Hematopoietic multipotent progenitor cell treated with erythropoietin and hydrocortisone succinate and interleukin-3 and kit ligand, for 8 days (in vitro differentiated cells): ENCODE measurements at places on chromosomes 11 and 22.

- DNase-seq = no peak
These were observed 58.4 kb upstream of the RCN1 start for GRCh38 chr11:32032478-32032877.

DNA sequence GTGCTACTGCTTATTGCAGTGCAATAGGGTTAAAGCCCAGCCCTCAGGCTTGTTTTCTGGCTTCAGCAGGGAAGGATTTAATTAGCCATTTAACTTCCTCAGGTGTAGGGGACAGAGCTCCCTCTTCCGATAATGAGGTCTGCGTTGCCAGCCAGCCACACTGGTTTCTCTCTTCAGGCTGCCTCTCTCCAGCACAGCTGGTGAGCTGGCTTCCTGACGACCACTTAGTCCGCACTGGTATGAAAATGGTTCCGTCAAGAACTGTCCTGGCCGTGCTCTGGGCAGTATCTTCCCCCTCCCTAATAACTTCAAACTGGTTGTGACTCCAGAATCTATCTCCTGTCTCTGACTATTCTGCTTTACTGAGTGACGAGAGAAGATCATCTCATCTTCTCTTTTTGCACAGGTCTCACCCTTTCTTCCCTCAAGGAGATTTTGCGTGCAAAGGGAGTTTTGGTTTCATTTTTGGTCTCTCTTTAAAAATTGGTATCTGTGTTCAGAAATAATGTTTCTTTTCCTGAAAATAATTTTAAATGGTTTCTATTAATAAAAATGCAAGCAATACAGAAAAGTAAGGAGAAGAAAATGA is 49.2 kb downstream of the CNTN5 start:
- no peak for DNase-seq

DNA sequence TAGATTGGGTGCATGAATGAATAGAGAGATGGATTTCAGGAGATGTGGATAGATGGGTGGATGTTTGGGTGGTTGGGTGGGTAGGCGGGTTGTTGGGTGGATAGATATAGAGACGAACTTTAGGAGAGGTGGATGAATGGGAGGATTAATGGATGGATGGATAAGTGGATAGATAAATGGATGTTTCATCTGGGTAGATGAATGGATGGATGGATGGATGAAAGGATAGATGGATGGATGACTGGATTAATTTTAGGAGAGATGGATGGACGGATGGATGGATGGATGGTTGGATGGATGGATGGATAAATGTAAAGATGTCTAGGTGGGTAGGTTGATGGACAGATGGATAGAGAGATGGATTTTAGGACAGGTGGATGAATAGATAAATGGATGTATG is 511.3 kb downstream of the MIAT start:
- DNase-seq = no peak

DNA sequence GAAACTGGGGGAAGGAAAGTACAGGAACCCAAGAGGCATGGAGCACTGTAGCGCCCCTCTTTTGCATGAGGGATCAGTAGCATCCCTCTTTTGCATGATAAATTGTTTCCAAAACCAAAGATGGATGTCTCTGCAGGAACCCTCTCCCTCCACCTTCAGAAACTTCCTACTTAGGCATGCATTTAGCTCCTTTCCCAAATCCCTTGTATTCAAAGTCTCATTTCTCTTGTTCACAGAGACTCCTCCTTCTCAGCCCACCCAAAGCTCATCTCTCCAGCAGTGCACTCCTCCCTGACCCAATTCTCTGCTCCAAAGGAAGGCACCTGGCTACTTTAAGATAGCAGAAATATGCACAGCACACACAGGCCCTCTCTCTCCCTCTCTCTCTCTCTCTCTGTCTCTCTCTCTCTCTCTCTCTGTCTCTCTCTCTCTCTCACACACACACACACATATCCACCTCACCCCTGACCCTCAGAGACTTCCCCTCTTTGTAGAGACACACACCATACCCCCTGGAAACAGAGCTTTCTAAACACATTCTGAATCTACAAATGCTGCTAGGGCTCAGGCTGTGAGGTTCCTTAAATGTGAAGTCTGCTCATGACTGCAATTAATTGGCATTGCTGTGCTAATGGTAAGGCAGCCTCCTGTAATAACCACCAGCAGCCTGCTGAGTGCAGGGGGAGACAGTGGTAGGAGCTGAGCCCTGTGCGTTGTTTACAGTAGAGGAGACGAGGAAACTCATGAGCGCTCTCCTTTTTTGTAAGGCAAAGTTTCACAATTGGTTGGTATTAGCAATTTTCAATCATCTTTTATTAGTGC is 519.6 kb downstream of the NTM start:
- no peak for DNase-seq

- DNase-seq = no peak
These were observed 36.0 kb upstream of the ACCSL start for GRCh38 chr11:44011797-44012196.

DNA sequence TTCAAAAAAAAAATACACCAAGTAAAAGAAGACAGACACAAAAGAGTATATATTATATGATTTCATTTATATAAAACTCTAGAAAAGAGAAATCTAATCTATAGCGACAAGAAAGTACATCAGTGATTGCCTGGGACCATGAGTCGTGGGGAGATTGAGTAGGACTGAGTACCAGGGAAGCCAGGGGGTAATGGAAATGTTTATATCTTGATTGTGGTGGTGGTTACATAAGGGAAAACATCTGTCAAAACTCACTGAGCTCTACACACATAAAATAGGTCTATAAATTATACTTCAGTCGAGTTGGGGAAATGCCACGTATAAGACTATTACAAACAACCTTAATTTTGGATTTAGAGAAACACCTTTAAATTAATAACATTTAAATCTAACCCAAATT is 117.4 kb downstream of the TRIM29 start:
- no peak for DNase-seq

GRCh38 chr11:7436657-7437056 is 48.6 kb upstream of the OLFML1 start:
- DNase-seq = peak; percentile 5

GRCh38 chr11:88259431-88259830 is 78.1 kb downstream of the CTSC start:
- DNase-seq = no peak

DNA sequence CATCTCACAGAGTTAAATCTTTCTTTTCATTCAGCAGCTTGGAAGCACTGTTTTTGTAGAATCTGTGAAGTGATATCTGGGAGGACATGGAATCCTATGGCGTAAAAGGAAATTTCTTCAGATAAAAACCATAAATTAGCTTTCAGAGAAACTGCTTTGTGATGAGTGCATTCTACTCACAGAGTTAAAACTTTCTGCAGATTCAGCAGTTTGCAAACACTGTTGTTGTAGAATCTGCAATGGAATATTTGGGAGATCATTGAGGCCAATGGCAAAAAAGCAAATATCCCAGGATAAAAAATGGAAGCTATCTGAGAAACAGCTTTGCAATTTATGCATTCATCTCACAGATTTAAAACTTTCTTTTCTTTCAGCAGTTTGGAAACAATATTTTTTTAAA is 180.6 kb downstream of the OR4A47 start:
- no peak for DNase-seq

GRCh38 chr11:48055292-48056132 is 75.2 kb downstream of the PTPRJ start:
- DNase-seq = peak; percentile 55

DNA sequence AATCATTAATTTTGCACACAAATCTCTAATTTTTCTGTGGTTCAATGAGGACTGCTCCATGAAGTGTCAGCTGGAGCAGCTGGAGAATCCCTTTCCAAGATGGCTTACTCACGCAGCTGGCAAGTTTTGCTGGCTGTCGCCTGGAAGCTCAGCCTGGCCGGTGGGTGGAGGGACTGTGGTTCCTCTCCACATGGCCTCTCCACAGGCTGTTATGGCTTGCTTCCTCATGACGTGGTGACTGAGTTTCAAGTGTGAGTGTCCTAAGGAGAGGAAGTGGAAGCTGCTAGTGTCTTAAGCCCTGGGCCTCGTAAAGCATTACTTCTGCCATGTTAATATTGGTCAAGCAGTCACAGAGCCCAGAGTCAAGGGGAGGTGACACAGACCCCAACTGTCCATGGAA is 14.0 kb upstream of the NRIP3 start:
- DNase-seq = no peak

GRCh38 chr22:29481265-29482000 is 1.4 kb downstream of the NEFH start:
- DNase-seq = no peak

GRCh38 chr11:68293708-68294107 is 18.7 kb upstream of the LRP5 start:
- no peak for DNase-seq

DNA sequence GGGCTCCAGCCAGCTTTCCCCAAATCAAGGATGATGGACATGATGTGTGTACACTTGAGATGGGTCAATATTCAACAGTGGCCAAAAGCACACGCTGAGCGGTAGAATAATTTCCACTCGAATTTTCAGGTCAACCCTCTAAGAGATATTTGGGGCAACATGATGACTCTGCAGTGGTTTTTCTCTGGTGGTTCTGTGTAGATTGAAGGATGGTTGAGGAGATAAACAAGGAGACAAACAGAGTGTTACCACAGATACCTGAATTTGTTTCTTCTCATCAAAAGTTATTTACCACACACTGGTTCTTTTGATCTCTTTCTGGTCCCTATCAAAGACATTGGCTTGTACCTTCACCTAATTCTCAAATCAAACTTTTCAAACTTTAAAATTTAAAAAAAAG is 242.0 kb downstream of the ETS1 start:
- no peak for DNase-seq

DNA sequence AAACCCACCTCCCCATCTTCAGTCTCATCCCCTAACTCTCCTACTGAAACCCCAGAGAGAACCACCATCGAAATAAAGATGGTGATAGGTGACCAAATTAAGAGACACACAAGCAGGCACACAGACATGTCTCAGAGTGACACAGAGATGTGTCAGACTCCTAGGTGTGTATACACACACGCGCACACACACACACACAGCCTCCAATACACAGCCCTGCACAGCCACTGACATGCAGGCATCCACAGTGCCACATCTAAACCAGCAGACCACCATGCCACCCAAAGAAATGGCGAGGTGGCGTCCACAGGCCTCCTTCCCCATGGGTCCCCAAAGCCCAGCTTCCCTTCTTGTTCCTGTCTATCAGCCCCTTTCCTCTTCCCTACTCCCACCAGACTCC is 27.4 kb downstream of the NRXN2 start:
- DNase-seq = no peak

DNA sequence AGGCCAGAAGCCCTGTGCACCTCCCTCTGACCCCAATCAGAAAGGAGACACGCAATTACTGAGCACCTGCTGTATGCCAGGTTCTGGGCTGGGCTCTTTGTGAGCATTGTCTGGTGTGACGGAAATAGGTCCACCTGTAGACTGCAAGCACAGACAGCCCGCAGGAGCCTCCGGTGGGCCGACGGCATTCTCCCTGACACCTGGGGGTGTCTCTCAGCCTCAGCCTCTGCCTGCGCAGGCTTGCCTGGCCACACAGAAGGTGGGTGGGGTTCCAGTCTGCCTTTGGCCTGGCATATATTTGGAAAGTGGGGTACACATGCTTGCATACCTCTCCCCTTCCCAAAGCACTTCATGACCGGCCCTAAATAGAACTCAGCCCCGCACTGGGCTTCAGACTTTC is 129.3 kb downstream of the BUD13 start:
- no peak for DNase-seq

- DNase-seq = no peak
These were observed 6.5 kb downstream of the CSNK1E start for GRCh38 chr22:38310518-38311322.

DNA sequence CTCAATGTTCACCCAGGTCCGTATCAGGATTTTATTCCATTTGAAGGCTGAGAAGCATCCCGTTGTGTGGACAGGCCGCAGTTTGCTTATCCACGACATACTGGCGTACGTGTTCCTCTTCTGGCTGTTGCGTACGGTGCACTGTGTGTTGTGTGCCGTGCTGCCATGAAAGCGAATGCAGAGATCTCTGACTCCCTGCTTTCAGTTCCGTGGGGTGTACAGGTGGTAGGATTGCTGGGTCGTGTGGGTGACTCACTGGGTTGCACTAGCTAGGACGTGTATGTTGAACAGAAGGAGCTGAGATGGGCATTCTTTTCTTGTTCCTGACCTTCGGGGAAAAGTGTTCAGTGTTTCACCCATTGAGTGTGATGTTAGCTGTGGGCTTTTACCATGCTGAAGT is 10.3 kb downstream of the SELENOO start:
- no peak for DNase-seq

DNA sequence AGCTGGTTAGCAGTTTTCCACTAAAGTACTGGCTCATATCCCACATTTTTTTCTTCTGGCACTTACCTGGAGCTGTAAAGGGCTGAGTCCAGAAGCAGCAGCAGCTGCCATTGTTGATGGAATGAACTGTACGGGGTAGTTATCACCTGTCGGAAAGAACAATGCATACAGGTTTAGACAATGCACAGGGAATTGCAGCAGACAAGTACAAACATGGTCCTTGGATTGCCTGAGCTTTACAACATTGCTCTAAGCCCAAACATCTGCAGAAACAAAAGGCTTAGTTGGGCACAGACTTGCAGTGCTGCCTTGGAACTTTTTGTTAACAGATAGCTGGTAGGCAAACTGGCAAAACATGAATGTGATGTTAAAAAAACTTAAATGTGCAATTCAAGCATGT is 258.8 kb downstream of the SOX6 start:
- DNase-seq = no peak

GRCh38 chr11:44861849-44862557 is 88.7 kb downstream of the TP53I11 start:
- DNase-seq = peak; percentile 88

GRCh38 chr11:23359297-23359696 is 499.0 kb upstream of the CCDC179 start:
- no peak for DNase-seq

DNA sequence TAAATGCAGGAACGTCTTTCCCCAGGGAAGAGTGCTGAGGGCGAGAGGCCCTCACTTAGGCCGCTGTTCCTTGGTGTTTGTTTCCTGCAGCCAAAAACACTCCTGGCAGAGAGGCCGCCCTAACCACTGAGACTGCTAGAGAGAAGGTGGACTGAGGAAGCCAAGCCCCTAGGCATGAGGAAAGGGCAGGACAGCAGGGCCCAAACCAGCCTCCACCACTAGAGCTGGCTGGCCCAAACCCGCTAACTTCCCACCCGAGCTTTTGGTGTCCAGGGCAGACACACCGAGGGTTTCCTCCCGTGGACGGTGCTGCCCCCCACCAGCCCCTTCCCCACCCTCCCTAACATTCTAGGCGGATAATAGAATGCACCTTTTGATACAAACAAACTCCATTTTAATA is 6.0 kb downstream of the FGF19 start:
- no peak for DNase-seq

DNA sequence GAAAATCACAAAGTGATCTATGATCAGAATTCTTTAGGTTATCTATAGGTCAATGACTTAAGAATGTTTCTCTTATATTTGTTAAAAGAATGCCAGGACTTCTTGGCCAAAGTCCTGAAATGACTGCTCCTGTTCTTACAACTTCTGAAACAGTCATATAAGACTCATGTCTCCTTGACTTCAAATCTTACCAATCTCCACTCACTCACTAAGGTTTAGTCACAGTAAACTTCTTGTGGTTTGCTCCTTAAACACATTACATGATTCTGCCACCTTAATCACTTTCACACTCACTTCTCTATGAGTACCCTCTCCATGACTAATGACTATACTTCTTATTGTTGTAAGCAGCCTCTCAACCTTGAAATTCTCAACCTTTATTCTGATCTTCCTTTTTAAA is 648.7 kb upstream of the CCDC179 start:
- DNase-seq = no peak
